ENCODE measurements at places on chromosomes 16 and 17.
A peak's percentile ranks its signal among the peaks of the same experiment; 100 is the strongest.

GRCh38 chr17:17201907-17202306 lies 4.2 kb downstream of the PLD6 start:
- no peak for DNase-seq

DNA sequence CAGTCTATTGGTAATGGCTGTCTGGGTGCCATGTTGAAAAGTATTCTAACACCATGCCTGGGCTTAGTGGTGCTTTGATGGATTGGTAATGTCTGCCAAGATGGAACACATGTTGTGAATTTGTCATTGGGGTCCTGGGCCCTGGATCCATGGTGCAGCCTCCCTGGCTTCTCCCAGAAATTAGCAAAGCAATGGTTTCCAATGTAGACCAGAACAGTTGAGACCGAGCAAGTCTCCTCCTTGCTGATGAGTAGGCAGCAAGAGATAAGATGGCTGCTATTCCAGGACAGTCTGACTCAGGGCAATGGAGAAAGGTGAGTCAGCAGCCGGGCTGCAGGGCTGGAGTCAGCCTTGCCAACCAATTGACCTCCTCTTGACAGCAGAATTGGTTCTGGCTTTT lies 30.8 kb downstream of the GPR139 start:
- no peak for DNase-seq

DNA sequence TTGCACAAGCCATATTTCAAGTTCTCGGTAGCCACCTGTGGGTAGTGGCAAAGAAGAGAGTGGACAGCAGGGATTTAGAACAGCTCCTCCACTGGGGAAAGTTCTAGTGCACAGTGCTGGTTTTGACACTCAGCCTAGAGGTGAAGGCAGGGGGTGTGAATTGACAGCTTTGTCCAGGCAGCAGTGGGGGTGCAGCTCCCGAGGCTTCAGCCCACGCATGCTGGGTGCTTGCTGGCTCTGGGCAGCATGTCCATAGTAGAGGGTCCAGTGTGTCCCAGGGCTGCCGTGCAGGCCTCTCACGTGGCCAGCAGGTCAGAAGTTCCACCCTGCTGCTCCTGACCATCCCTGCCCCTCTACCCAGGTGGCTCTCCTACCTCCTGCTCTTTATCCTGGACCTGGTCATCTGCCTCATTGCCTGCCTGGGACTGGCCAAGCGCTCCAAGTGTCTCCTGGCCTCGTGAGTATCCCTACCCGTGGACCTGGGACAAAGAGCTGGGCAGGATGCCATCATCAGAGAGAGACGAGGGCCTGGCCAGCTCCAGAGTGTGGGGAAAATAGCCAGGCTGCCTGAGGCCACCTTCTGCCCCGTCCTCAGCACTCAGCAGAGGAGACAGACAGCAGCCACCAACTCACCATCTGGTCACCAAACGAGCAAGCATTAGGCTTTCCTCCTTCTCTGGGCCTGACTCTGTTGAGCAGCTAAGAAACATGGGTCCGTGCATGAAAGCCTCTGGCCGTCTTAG lies 29.8 kb downstream of the TTYH2 start:
- no peak for DNase-seq

DNA sequence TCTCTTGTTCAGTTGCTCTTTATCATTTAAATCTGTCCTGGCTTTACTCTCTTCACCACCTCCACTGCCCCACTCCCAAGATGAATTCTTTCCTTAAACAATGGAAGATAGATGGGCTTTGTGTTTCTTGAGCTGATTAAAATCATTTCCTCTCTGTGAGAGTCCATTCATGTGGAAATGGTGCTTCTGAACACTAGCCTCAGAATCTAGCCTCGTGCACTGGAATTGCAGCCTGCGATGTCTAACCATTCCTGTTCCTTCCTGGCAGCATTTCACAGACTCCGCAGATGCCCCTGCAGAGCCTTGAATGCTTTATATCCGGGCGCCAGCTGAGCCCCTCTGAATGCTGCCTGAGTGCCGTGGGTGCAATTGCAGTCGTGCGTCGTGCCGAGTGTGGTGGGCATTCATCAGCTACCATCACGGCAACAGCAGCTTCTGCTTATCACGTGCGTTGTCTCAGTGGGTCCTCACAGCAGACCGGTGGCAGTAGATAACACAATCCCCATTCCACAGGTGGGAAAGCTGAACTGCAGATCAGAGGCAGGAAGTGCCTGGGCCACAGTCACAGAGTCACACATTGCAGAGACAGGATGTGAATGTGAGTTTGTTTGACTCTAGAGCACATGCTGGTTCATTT lies 172.8 kb upstream of the WSCD1 start:
- DNase-seq: no peak

DNA sequence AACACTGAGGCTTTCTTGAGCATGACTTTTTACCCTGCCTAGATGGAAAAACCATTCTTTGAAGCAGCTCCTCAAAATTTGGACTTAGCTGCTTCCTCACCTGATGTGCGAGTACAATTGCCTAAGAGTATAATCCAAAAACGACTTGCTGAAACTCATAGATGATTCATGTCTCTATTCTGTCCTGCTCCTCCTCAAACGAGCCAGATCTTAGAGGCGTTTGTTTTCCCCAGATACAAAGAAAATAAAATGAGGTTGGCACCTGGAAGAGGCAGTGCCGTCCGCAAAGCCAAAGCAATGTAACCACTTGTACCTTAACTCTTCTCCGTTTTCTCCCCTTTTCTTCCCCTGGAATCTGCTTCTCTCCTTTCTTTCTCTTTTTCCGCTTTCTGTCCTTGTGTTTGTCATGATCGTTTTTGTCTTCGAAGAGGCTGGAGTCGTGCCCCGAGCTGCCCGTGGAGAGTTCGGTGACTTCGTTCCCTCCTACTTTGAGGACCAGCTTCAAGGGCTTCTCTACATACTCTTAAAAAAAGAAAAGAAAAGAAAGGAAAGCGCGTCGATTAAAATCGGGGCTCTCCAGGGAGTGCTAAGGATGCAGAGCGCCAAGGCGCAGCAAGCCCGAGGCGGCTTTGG lies 895 bp downstream of the BRD7 start:
- DNase-seq: no peak

- no peak for DNase-seq
These were observed 263.6 kb upstream of the DYNLRB2 start for GRCh38 chr16:80277182-80277581.

GRCh38 chr17:2336852-2337543 lies at the start of gene SGSM2:
TSS of gene SGSM2 (plus strand) at chr17:2337501. CDS start at chr17:2337689, 188 bp downstream.
- DNase-seq: peak; percentile 1

DNA sequence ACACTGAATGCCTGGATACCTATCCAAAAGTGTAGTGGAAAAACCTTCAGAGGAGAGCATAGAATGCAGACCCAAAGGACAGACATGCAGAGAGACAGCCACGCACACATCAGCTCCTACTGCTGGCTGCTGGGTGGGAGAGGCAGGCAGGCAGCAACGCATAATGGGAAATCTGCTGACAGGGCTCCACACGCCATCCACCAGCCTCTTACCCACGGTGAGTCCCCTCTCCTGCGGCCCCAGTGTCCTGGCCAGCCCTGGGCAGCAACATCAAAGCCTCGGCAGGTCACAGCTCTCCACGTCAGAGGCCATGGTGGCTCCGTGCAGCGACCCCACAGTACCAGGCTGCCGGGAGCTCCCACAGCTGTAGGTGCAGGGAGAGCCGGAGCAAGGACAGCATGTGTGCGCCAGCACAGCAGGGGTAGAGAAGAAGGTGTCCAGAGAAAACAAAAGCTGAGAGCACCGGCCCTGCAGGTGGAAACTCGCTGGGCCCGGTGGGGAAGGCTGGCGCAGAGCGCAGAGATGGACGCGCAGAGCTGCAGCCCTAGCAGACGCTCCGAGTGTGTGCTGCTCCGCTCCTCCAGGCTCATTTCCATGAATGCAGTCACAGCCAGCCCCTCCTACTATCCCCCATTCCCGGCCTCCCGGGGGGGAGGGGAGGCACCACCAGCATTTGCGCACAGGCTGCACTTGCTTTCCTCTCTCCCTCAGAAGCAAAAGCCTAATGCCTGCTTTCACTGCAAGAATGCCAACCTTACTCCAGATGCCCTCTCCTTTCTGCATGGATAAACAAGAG lies 58.9 kb downstream of the CYTH1 start:
- no peak for DNase-seq

DNA sequence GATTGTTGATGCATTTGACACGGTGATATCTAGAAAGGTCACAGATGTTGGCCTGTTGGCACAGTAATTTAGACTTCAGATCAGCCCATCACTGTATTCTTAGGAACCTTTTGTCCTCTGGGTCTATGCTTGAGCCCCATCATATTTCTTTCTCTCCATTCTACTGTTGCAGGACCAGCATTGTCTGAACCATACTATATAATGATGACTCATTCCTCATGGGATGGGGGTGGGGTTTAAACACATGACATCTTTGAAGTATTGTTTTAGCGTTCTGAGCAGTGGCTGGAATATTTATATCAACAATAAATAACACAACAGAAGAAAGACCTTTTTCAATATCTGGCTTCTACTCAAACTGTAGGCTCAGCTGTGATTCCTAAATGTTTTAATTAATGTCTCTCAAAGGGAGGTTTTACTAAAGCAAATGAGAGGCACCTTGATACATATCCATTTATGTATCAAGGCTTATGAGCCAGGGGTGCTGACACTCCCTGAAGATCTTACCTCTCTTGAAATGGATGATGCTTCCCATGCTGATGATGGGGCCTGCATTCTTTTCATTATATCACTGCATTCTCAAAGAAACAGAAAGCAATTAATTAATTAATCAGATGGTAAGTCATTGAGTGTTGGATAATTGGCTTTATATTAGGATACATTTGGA lies 379.0 kb upstream of the GOT2 start:
- no peak for DNase-seq

- DNase-seq: peak; percentile 47
These were observed 75.6 kb upstream of the HNF1B start for GRCh38 chr17:37820313-37820994.

DNA sequence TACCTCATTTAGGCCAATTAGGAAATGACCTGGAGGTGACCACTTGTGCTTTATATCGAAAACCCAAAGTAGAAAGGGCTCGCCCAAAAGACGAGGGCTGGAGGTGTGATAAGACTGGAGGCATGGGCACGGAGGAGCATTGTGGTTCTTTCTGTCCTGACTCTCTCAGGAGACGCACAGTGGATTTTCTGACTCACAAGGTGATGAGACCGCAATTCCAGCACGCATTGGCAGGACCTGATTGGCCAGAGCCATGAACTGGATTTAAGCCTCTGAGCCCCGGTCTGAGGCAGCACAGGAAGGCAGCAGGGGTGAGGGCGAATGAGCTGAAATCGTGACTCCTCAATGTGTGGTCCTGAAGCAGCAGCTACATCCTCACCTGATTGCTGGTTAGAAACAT lies 559.1 kb upstream of the SALL1 start:
- DNase-seq: no peak

GRCh38 chr17:6100146-6100545 lies 30.0 kb downstream of the WSCD1 start:
- no peak for DNase-seq

GRCh38 chr17:7916385-7916682 lies 245 bp upstream of the RNF227 start:
- no peak for DNase-seq

GRCh38 chr16:24999856-25000461 lies 15.2 kb downstream of the ARHGAP17 start:
- DNase-seq: no peak

- DNase-seq: peak; percentile 28
These were observed 3.9 kb downstream of the VPS35L start for GRCh38 chr16:19559242-19559910.

DNA sequence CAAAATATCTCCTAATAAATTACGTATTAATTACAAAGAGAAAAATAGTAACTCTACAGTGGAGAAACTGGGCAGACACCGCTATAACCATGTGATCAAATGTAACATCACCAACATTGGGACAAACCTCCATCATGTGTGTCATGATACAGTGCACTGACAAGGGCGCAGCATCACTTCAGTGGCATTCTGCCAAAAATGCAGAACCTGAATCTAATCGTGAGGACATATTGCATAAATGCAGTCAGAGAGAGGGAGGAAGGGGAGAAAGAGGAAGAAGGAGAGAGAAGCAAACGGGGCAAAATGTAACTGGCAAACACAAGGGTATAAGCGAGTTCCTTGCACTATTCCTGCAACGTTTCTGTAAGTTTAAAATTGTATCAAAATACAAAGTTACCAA lies 74.2 kb upstream of the MARCHF10 start:
- no peak for DNase-seq

DNA sequence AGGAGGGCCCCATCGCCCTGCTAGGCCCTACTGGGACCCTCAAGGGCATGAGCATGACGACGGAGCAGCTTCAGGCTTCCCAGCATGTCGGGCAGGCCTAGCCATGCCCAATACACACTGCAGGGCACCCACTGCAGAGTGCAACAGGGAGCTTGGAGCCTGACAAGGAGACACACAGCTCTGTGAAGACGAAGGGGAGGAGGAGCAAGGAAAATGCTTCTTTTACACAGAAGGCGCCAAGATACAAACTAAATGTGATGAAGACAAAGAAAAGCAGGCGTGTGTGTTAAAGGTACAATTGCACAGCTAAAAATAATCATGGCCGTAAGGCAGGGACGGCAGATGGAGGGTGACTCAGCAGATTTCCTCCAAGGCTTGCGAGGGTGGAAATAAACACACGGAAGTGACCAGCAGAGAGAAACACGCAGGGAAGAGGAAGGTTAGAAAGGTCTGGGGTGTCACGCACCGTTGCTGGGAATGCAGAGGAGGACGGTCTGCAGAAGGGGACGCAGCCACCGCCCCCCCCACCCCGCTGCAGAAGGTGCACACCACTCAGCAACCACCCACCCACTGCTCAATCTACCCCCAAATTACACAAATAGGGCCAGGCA lies 108.5 kb downstream of the ZNF778 start:
- peak; percentile 25 for DNase-seq

- no peak for DNase-seq
These were observed 14.2 kb downstream of the CX3CL1 start for GRCh38 chr16:57386381-57386951.
